ENCODE measurements at places on chromosomes 4 and X.

GRCh38 chr4:2484185-2484584 lies 15.3 kb downstream of the RNF4 start:
- no peak for DNase-seq

- DNase-seq: no peak
Measured at GRCh38 chrX:10482261-10482660, 138.1 kb downstream of the MID1 start.

GRCh38 chr4:119783189-119783983 lies 154.8 kb upstream of the PDE5A start:
- DNase-seq: no peak

- no peak for DNase-seq
Measured at GRCh38 chrX:590693-591404, 39.7 kb upstream of the SHOX start.

- no peak for DNase-seq
Measured at GRCh38 chrX:107827852-107828251, 2.2 kb downstream of the MID2 start.

GRCh38 chr4:100635899-100636298 lies 118.1 kb upstream of the EMCN start:
- DNase-seq: no peak

DNA sequence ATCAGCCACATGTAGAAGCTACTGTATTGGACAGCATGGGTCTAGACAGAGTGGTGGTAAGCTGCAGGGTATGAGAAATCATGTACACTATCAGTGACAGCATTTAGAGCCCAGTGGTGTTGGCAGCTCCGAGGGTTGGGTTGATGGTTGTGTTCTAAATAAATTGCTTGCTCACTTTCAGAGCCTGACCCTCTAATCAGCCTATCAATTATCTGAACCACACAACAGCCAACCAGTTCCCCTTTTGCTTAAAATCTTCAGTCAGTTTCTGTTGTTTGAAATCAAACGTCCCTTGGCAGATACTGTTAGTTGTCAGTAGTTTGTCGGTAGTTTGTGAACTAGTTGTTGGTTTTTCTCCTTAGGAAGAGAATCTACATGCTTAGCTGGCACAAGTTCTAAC lies 99.8 kb upstream of the RAI2 start:
- DNase-seq: no peak

- DNase-seq: no peak
Measured at GRCh38 chrX:140389331-140389730, 115.5 kb downstream of the SOX3 start.

DNA sequence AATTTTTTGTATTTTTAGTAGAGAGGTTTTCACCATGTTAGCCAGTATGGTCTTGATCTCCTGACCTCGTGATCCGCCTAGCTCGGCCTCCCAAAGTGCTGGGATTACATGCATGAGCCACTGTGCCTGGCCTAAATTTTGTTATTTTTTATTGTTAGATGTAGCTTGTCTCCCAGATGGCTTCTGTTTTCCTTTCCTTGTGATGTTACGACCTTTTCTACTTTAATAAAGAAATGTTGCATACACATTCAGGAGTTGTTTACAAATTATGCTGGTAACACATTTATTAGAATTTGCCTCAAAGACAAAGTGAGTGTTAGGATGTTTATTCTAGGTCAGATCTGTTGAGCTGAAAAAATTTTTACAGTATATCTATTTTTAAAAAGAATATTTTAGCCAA lies 18.4 kb downstream of the PDLIM5 start:
- no peak for DNase-seq

GRCh38 chrX:568311-568710 lies 62.3 kb upstream of the SHOX start:
- no peak for DNase-seq

DNA sequence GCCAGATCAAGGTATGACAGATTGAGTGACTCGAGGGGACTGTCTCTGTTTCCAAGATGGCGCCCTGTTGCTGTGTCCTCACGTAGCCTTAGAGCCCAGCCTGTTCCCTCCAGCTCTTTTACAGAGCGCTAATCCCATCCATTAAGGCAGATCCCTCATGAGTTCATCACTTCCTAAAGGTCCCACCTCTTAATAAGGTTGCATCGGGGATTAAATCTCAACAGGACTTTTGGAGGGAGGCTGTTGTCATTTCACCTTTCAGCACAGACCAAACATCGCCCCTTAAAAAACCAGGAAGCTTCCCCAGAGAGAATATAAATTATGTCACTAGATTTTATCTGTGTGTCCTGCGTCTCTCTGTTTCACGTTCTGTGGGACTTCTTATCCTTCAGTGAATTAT lies 32.6 kb upstream of the DHRSX start:
- no peak for DNase-seq

DNA sequence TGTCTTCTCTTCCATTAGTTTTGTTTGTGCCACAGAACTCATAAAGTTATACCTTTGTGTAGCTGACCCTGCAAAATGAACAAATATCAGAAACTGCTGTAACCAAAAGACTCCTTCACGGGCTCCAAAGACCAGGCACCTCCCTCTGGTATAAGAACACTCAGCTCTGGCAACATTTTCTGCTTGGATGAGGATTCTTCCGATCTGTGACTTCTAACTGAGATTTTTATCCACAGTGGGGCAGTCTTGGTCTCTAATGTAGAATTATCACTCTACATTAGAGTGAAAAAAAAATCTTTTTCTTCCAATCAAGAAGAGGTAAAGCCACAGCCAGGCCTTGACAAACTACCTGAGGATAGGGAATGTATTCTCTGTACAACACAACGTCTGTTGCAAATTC lies 38.5 kb upstream of the PRSS48 start:
- DNase-seq: no peak

GRCh38 chr4:143458966-143459365 lies 54.5 kb upstream of the SMARCA5 start:
- DNase-seq: no peak

- peak; percentile 2 for DNase-seq
Measured at GRCh38 chrX:73262991-73263390, 48.3 kb upstream of the NAP1L2 start.

DNA sequence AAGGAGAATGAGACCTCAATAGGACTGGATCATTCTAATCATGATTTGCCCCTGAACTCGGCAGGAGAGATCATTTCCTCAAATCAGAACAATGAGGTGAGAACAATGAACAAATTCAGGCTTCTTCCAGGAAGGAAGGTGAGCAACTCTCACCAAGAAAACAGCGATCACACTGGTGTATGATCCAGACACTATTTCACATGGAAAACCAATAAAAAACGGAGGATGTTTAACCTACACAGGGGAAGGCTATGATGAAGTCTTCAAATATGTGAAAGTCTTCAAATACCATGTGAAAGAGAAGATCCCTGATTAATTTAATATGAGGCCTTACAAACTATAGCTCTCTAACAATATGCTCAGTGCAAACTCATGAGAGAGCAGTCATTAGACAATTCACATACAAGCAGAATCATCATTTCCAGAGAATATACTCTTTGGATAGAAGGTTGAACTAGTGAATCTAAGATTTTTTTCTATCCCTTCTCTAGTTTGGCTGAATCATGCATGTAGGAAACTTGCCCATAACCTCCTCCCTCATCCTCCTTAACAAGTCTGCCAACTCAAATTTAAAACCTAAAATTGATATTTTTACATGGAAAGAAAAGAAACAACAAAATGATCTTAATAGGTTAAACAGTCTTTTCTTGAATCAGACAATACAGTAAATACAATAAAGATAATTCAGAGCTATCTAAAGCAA lies 122.5 kb downstream of the ADAMTS3 start:
- no peak for DNase-seq

- no peak for DNase-seq
Measured at GRCh38 chr4:77910676-77911075, 48.0 kb downstream of the MRPL1 start.

GRCh38 chrX:47180346-47180745 lies 13.3 kb upstream of the UBA1 start:
- DNase-seq: no peak

DNA sequence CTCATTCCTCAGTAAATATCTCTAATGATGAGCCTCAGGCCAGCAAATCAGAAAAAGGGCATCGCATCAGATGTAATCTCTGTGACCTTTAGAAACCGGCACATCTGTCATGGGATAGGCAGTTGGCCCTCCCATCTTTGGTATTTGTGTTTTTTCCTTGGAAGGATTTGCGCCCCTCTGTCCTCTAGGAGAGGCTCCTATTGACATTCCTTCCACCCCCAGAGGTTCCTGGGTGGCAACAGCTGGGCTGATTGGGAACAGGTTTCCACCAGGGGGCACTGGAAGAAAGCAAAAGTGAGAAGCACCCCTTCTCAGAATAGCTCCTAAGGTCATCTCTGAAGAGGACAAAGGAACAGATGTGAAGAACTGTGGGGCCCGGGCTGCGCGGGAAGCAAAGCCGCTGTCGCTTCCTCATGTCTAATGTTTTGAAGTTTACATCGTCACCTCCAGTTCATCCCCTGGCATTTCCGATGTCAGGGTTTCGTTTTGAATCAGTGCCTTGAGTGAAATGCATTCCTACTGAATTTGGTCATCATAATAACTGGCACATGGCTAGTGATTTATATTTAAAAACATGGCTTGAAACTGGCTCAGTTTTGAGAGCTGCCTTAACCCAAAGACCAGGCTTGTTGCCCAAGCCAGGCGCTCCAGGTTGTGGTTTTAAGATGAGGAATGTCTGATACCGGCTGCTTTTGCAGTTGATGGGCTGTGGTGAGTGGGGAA lies 6.2 kb downstream of the TXK start:
- DNase-seq: peak; percentile 76

DNA sequence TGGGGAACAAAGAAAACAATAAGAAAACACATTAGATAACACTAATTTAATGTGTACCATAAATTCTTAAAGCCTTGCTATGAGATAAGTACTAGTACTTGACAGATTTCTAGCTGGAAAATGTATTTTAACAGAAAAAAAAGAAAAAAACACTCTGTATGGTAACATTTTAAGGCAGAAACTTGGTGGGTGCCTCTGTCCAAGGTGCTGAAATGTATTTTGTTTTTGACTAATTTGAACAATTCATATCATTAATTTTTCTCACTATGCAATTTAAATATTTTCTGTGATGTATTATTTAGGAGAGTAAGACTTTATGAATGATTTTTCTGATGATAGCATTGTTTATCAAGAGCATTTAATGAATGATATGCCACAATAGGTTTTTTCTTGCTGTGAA lies 107.5 kb downstream of the GABRG1 start:
- DNase-seq: no peak

DNA sequence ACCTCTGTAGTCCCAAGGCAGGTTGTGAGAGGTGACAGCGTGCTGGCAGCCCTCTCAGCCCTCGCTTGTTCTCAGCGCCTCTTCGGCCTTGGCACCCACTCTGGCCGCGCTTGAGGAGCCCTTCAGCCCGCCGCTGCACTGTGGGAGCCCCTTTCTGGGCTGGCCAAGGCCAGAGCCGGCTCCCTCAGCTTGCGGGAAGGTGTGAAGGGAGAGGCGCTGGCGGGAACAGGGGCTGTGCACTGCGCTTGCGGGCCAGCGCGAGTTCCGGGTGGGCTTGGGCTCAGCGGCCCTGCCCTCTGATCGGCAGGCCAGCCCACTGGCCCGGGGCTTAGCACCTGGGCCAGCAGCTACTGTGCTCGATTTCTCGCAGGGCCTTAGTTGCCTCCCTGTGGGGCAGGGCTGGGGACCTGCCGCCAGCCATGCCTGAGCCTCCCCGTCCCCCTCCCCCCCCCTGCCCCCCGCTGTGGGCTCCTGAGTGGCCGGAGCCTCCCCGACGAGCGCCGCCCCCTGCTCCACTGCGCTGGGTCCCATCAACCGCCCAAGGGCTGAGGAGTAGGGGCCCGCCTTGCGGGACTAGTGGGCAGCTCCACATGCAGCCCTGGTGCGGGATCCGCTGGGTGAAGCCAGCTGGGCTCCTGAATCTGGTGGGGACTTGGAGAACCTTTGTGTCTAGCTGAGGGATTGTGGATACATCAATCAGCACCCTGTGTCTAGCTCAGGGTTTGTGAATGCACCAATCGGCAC lies 347.6 kb downstream of the KLHL13 start:
- DNase-seq: no peak

- no peak for DNase-seq
Measured at GRCh38 chr4:132893787-132894186, 255.3 kb upstream of the PCDH10 start.

- no peak for DNase-seq
Measured at GRCh38 chrX:118978451-118978850, 4.0 kb downstream of the LONRF3 start.

Data from CD4-positive, alpha-beta T cell treated with Interleukin-2 at 100 ng/mL for 4 hours (primary cell).